ENCODE measurements at places on chromosomes 1 and 21. TPM values are rescaled to one million over a fixed set of nuclear protein-coding genes. Genes with fewer than 3 reads are reported as not detected.

TRIM17 gene
- not detected for total RNA-seq

FAM78B gene
- total RNA-seq, result 0.11 TPM

OR1C1 gene
- total RNA-seq, result not detected

KCNJ6 gene
- total RNA-seq, result 0.24 TPM

DIO1 gene
- not detected for total RNA-seq

- no peak for DNase-seq
Measured at GRCh38 chr21:39452970-39453342, 1.2 kb downstream of the SH3BGR start.

GRCh38 chr1:108897865-108898720 lies 21.3 kb downstream of the GPSM2 start:
- DNase-seq, result peak; percentile 44

DNA sequence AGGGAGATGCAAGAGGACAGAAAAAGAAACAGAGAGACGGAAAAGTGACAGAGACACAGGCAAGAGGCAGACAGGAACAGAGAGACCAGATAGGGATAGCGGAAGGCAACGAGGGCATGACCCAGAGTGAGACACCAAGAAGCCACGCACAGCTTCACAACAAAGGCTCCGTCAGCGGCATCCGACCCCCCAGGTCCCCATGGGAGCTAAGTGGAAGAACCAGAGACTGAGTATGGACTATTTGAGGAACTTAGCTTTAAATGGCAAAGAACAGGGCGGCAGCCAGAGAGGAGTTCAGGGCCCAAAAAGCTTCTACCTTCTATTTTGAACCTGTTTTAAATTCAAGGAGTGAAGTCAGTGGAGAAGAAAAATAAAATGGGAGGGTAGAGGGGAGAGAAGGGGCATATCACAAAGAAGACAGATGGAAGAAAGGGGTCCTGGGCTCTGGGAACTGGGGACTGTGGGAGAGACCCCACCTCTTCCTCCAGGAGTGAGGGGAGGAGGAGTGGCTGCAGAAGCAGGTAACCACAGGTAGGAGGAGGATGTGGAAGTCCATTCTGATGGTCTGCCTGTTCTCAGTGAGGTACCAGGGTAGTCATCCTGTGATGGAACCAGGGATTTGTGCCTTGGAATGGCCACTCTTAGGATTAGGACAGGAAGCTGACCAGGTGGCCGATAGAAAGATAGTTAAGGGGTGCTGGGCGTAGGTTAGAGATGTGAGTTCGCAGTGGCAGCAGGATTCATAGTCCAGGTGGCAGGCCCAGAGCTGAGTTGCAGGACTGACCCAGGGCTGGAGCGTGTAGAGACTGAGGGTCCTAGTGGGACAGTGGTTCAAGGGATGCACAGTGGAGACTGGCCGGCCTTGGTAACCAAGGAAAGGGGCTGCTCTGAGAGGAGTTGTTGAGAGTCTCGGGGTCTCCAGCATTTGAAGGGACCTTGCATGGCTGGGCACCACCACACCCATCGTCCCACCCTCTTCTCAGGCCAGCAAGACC lies 37.7 kb downstream of the CSMD2 start:
- peak; percentile 32 for DNase-seq

- DNase-seq, result no peak
Measured at GRCh38 chr1:64886877-64887276, 79.5 kb downstream of the JAK1 start.

DNA sequence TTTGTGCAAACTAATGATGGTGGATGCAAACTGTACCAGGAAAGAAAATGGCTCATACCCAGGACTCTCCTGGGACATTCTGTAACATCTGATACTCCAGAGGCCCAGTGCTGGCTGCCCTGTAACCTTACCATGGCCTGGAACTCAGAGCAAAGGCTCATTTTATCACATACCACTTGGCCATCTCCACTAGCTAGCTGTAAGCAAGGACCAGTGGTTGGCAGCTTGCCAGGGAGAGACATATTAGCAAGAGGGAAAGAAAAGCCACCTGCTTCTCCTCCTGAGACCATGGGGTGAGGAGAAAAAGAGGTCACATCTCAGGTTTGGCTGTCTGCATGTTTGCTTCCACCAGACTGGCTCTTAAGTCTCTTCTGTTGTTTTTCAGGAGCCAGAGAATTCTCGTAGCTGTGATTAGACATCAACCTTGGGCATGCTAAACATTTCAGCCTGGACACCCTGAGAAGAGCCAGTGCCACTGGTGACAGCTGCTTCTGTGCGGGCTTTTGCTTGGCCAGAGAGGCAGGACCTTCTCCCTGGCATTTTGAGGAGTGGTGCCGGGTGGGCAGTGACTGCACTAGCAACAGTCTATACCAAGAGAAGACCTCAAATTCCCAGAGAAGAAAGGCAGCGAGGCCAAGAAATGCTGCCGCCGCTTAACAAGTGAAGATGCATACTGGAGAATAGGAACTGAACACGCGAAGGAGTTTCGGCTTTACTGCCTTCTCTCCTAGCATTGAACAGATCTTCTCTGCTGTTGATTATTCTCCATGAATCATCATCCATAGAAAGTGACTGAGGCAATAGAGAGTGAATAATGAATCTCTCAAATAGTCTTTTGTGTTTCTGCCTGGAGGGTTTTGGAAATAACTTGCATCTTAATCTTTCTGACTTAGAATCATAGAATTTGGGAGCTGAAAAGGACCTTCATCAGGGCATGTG lies 6.7 kb upstream of the INKA2 start:
- DNase-seq, result no peak

- DNase-seq, result peak; percentile 63
Measured at GRCh38 chr21:34065027-34065426, 8.4 kb upstream of the MRPS6 start.

DNA sequence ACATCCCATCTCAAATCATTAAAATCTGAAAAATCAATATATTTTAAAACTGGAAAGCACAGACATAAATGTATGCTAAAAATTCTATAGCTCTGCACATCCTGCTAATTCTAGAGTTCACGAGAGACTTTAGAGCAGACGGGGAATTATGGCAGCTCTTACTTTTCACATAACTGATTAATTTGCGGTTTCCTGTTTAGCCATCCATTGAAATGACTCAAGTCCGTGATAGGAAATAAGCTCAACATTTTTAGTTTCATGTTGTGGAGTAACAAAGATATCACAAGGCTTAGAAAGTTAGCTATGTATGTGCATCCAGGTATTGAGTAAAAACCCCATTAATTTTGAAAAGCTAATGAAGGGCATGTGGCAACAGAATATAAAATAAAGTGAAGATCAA lies 123.2 kb downstream of the SMYD2 start:
- DNase-seq, result no peak

DNA sequence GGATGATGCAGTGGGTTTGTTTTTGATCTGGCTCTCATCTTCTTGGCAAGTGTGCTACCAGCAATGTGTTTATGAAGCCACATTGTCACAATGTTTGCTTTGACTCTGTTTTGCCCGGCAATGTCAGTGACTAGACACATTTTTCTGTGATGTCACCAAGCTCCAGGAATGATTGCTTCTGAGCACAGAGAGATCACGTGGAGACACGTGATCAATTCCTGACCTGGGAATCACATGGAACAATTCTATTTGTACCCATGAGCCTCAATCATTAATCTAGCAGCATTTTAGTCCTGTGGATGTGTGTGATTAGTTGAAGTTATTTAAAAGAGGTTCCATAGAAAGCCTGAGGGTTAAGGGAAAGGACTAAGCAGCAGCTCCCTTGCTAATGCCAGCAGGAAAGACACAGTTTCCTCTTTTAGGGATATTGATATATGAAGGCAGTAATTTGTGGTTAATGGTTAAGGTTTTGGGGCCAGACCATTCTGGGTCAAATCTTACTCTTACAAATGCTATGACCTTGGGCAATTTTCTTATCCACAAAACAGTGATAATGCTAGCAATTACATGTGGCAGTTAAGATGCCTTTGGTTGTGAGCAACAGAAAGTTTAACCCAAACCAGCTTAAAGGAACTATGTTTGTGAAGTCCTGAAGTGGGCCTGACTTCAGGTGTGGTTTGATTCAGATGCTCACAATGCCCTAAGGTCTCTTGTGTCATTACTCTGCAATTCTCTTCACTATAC lies 59.0 kb downstream of the FASLG start:
- DNase-seq, result no peak

DNA sequence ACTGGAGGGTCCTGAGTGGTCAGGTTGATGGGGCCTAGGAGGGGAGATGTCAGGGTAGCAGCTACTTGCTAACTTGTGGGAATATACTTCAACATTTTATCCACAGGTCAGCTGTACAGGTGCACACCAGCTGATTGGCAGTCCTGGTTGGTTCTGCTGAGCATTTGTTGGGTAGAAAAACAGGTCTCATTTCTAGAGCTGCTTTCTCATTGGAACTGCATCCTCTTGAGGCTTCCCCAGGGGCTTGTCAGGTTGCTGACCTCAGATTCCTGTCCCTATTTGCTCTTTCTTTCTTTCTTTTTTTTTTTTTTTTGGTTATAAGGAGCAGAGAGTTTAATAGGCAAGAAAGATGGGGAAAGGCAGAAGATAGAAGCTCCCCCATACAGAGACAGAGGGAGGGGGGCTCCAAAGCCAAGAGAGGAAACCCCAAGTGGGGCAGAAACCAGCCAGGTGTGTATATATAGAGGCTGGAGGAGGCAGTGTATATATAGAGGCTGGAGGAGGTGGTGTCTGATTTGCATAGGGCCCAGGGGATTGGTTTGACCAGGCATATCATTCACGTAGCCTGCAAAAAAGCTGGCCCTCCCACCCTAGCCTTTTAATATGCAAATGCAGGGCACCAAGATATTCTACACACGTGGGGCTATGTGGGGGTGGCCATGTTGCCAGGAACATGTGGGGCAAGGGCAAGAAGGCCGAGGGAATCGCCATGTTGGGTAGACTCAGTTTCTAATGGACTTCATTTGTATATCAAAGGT lies 57.3 kb upstream of the STUM start:
- DNase-seq, result no peak

GRCh38 chr1:24383381-24383940 lies 30.1 kb downstream of the STPG1 start:
- DNase-seq, result peak; percentile 3

- DNase-seq, result peak; percentile 60
Measured at GRCh38 chr1:201774224-201774982, 54.6 kb upstream of the IPO9 start.

DNA sequence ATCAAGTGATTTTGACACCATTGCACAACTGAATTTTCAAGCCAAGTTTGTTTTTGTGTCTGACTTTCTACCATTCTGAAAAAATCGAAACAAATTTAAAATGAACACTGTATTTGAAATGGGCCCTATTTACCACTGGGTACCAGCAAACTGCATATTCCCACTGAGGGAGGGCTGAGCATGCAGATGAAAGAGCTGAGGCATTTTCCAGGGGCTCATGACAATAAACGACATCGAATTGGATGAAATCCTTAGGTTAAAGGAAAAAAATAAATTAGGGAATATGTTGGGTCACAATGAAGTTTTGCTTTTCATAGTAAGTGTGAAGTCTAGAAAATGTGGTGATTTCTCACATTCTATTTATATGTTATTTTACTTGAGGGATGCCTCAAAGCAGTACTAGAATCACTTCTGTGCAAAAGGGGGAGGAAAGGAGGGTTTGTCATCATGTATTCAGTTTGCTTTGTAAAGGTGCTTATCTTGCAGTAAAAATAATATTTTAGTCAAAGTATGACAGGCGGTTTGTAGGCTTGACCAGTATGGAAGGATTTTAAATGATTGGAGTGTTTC lies 11.2 kb downstream of the ZBTB18 start:
- no peak for DNase-seq
